ENCODE measurements at places on chromosomes 4 and X.

GRCh38 chrX:71199252-71200008, 23.6 kb upstream of the GJB1 start:
- H3K27me3 ChIP-seq = no peaks in the 10 kb centered on the region
- H3K4me1 ChIP-seq = no peaks in the 10 kb centered on the region
- DNase-seq = no peak
- no peaks in the 10 kb centered on the region for H3K36me3 ChIP-seq
- H3K27ac ChIP-seq = no peak overlapping the region

GRCh38 chrX:50889582-50889981, 21.0 kb upstream of the BMP15 start:
- DNase-seq = no peak
- H3K4me3 ChIP-seq = no peak overlapping the region
- no peak overlapping the region for H3K27ac ChIP-seq
- H3K4me1 ChIP-seq = no peaks in the 10 kb centered on the region

DNA sequence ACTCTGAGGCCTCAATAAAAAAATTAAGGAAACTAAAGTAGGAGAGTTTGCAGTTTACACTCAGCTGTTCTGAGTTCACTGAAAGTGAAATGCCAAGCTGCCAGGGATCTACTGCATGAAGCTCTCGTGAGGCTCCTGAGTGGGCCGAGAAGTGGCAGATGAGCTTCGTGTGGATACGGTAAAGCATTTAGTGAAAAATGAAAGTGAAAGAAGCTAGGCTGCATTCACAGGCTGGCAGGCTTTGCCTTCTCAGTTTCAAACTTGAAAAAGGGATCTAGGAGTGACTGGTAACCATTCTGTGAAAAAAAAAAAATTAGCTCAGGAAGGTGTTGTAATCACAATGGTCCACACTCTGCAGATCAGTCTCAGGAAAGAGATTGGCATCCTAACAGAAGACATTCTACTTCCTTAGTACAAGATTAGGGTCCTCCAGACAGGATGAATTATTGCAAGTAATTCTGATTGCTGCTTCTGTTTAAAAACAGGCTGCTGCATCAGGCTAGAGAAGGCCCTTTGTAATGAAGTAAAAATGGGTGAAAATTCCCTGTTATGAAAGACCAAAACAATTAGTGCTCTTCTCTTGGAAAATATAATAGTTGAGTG, 679.9 kb downstream of the RPA4 start:
- no peaks in the 10 kb centered on the region for H3K36me3 ChIP-seq
- H3K27ac ChIP-seq = peak overlapping the region; percentile 59
- peaks cover 9% of the 10 kb centered on the region for H3K4me1 ChIP-seq
- peak overlapping the region; percentile 11 for H3K4me3 ChIP-seq

- DNase-seq = no peak
- H3K4me1 ChIP-seq = peaks cover 9% of the 10 kb centered on the region
- no peaks in the 10 kb centered on the region for H3K27me3 ChIP-seq
- no peak overlapping the region for H3K4me3 ChIP-seq
- no peaks in the 10 kb centered on the region for H3K36me3 ChIP-seq
Measured at GRCh38 chr4:7074426-7074825, 6.6 kb upstream of the GRPEL1 start.

DNA sequence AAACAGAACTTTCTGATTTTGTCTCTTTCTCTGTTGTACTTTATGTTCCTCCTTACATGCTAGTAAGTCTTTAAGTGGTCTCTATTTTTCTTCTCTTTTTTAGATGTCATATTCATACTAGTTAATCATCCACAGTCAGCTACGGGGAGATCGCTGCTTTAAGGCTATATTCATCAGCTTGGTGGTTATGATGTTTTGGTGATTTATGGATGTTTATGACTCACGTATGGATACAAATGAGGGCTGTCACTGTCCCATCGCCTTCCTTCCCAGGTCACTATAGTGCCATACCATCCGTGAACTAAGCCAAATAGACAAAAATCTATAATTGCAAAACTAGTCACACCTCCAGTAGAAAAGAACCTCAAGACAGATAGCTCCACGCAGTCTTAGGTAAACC, 296.8 kb upstream of the AADAT start:
- H3K27ac ChIP-seq = no peak overlapping the region
- no peak for DNase-seq
- no peaks in the 10 kb centered on the region for H3K4me1 ChIP-seq
- no peak overlapping the region for H3K4me3 ChIP-seq
- no peaks in the 10 kb centered on the region for H3K27me3 ChIP-seq
- no peaks in the 10 kb centered on the region for H3K36me3 ChIP-seq

DNA sequence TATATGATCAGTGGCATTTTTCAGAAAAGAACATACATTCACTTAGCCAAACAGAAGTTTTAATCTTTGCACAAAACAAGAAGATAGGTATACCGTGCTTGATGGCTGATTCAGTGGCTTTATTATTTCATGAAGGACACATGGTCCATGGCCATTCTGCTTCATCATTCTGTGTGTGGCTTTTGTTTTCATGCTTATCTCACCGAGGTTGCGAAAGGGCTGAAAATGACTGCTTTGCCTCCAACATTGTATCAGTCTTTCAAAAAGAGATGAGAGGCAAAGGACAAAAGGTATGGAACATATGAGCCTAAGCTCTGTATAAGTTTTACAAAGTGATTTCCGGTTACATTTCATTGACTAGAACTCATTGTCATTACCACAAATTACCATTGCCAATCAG, 541.1 kb downstream of the RAB28 start:
- no peaks in the 10 kb centered on the region for H3K27me3 ChIP-seq
- H3K4me1 ChIP-seq = no peaks in the 10 kb centered on the region
- DNase-seq = no peak

GRCh38 chr4:175971388-175972179, 94.1 kb upstream of the WDR17 start:
- H3K27ac ChIP-seq = no peak overlapping the region
- DNase-seq = no peak
- no peak overlapping the region for H3K4me3 ChIP-seq

DNA sequence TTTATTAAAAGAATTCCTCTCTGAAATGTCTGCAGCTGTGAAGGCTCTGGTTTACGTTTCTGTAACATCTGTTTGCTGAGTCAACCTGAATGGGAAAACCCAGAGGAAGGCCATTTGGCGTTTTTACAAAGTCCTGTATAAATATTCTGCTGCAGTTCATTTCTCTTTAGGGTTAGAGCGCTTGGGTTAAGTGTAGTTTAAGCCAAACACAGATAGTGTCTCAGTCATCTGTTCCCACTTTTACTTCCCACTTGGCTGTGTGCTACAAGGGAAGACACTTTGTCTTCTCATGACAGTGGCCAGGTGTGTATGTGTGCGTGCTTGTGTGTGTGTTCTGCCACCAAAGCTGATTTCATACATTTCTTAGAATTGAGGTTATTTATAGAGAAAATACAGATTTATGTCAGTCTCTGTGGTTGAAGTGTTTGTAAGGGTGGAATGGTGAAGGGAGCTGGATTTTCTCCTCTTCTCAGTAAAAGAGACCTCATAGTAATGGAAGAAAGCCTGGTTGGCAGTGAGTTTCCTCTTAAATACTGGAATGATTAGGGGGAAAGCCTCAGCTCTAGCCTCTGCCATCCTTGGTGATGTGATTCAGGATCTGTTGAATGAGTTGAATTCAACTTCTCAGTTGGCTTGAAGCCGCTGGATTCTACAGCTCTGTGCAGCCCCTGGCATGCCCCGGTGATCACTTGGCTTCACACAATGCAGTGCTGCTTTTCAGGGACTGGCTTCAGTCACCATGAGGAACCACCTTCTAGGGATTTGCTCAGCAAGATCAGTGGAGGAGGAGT, 50.6 kb downstream of the JADE1 start:
- H3K4me3 ChIP-seq = no peak overlapping the region
- no peak for DNase-seq
- no peaks in the 10 kb centered on the region for H3K36me3 ChIP-seq
- H3K27me3 ChIP-seq = no peaks in the 10 kb centered on the region
